Amniotic epithelial cell (primary cell): ENCODE measurements at places on chromosomes 4 and X.

DNA sequence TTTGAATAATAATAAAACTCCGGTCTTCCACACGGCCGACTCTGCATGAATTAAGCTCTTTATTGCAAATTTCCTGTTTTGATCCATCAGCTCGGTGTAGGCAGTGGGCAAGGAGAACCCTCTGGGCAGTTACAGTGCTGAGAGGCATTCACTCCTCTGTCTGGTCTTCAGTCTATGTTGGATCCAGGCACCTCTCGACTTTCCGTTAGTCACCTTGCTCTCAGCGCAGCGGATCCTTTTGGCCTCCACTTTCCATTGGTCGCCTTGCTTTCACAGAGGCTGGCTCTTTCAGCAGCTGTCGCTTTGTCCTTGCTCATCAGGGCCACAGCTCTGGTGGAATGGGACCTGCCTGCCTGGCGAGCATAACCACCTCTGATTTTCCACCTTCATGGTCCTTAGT lies 52.9 kb downstream of the TRMT44 start:
- DNase-seq: no peak

GRCh38 chr4:172844556-172844955 lies 324.1 kb upstream of the GALNT7 start:
- DNase-seq: no peak

- peak; percentile 84 for DNase-seq
Observed at GRCh38 chrX:120244735-120245498, 5.7 kb upstream of the ZBTB33 start.

- peak; percentile 71 for DNase-seq
Observed at GRCh38 chr4:112704991-112705845, 68.3 kb downstream of the LARP7 start.

DNA sequence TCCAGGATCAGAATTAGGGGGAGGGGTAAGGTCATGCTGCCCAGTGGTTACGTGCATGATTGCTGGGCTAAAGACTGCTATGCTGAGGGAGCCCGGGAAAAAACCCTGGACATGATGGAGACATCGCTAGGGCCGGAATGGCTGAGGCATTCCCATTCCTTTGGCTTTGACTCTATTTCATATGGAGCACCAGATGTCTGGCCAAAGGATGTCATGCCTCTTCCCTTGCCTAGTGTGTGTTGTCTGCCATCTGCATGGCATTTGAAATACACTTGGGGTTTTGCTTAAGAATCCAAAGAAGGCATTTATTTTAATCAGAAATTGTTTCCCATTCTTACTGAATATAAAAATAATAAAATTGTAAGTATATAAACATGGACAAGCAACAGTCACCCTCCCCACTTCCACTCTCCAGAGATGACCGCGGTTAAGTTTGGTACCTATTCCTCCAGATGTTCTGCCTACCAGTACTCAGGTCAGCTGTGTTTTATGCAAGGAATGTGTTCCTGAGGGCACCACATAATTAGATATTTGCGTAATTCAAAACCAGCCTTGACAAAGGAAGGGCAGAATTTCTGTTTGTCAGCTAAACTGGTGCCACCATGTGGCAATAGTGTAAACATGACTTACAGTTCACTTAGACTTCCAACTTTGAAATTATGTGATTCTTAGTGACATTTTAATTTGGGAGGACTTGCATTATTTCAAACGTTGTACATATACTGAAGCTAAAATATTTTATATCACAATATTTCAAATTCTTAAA lies 105.9 kb downstream of the CT47B1 start:
- peak; percentile 76 for DNase-seq

- no peak for DNase-seq
Observed at GRCh38 chrX:54529151-54529550, 868 bp upstream of the GNL3L start.

DNA sequence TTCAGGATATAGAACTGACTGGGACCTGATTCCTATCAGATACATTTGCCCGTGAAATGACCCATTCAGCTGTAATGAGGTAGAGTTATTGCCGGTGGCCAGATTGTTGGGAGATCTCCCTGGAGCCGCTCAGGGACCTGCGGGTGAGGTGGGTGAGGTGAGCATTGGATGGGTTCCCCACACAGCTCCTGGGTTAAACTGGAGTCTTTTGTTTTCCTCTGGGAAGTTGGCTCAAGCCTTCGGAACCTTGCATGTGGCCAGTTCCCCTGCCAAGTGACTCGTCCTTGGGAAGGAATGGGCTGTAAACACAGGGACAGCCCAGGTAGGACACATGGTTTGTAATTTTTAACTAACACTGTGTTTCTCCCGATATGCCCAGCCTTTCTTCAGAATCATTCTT lies 31.6 kb upstream of the KIT start:
- DNase-seq: no peak

DNA sequence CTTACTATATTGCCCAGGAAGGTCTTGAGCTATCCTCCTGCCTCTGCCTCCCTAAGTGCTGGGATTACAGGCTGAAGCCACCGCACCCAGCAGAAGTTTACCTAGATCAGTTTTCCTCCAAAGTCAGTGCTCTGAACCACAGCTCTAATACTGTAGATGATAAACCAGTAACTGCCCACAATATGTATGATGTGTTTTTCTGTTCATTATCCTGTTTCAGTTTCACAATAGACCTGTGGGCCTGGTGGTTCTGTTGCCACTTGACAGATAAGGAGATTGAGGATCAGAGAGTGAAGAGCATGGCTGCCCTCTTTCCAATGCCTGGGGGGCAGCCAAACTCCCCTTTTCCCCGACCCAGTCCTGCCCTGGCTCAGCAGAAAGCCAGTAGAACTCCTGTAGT lies 87.0 kb downstream of the EFNB1 start:
- peak; percentile 50 for DNase-seq

DNA sequence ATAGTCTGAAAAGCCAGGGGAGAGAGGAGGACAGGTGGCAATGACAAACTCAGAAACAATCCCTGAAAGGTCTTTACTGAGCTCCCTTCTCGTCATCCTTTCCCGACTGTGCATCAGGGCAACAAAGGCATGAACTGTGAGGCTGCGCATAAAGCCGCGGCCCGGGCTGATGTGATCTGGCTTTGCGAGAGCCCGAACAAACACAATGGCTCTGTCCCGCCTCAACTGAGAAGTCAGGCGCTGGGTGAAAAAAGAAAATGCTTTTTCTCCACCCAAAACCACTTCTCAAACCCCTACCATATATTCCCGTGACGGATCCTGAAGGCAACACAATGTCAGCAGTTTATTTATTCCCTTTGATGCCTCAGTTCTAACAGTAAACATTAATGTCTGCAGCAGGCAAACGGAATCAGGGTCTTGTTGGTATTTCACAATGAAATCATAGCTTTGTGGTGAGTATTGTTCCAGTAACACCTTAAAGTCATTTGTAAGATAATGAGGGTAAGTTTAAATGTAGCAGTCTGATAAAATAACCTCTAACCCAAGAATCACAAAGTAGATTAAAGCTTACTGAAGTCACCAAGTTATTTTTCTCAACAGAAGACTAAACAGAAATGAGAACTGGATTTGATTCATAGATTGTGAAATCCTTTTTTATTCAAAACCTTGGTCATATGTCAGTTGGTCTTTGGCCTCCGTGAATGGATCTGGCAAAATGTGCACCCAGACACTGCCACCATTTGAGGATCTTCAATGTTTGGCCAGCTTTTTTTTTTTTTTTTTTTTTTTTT lies 67.4 kb downstream of the APBB2 start:
- peak; percentile 76 for DNase-seq

DNA sequence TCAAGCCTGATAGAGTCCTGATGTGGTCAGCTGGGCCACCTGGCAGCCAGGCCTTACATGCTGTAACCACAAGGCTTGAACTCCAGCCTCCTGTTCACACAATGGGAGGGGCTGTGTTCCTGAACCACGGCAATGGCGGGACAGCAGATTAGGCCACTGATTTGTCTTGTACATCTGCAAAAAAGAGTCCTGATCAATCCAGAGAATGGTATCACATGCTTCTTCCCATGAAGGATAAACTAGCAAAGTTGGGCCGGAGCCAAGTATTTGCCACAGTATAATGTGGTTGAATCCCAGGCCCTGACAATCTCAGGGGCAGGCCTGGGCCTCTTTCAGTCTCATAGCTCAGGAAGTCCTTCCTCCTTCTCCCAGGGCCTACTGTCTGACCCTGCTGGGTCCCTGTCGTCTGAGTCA lies 2182.5 kb upstream of the AGA start:
- no peak for DNase-seq

DNA sequence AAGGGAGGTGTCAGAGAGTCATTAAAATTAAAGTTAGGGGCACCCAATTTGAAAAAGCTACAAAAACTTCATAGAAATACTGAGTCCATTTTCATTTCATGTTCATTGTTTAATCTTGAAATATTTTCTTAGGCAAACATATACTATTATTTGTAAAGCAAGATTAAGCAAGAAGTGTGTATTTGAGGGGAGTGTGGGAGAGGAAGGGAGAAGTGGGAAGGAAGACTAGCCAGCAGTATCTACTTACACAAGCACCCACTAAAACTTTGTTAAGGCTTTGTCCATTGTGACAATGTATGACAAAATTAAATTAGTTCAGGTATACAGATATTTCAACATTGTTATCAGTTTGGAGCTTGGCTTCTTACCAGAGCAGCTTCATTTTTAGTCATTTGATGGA lies 222.9 kb downstream of the ARHGAP24 start:
- no peak for DNase-seq

GRCh38 chr4:33948921-33949320 lies 2295.4 kb downstream of the ARAP2 start:
- DNase-seq: peak; percentile 45

GRCh38 chr4:6200011-6200921 lies at the start of gene JAKMIP1:
Gene JAKMIP1 (minus strand): TSS chr4:6200549. CDS start chr4:6112850, 87,699 bp downstream.
- peak; percentile 12 for DNase-seq

- DNase-seq: no peak
Observed at GRCh38 chrX:141180851-141181250, 3.9 kb upstream of the LDOC1 start.

DNA sequence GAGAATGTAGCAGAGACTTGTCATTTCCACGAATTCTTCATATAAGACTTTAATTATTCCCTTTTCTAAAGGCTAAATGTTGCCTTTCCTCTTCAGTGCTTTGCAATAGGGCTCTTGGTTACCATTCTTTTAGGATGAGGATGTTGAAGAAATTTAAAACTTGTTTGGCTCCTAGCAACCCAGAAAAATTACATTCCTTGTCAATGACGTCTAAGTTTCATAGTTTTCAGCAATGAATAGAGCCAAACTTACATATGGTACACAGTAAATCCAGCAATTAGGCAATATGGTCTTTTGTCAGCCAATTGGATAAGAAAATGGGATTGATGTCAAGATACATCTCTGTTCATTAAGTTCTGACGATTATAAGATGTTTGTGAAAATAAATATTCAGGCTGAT lies 1639.6 kb upstream of the PCDH10 start:
- peak; percentile 25 for DNase-seq

DNA sequence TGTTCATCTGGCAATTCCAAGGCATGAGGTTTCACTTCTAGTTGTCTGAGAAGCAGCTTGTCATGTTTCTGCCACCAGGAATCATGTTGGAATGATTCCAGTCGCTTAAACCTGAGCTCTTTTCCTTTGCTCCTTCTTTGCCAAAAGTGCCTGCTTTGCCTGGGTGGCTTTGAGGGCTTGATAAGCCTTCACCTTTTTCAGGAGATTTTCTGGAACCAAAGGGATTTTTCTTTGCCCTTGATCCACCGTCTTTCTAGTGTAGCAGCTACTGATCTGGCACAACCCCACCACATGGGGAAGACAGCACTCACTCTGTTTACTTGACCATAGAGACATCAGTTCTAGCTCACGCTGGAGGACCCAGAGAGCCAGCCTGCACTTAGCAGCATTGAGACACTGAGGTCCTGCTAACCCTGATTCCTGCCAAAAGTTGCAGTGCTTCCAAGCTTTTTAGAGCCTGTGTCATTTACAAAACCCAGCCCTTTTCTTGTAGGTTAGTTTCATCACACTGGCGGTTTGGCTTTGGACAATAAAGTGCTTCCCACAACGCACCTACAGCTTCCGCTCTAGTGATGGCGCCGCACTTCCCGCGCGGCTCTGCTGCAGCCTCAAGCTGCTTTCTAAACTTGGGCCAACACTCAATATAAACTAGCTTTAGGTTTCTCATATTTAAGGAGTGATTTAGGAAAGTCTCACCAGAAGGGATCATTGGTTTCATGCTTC lies 7.3 kb upstream of the CCNI start:
- no peak for DNase-seq

GRCh38 chr4:141788169-141788915 lies 152.0 kb downstream of the IL15 start:
- DNase-seq: peak; percentile 94

- DNase-seq: no peak
Observed at GRCh38 chr4:7775396-7775795, 164.3 kb downstream of the AFAP1 start.

GRCh38 chr4:8013976-8014726 lies 74.5 kb upstream of the AFAP1 start:
- DNase-seq: no peak

GRCh38 chrX:118974908-118975671 lies 672 bp downstream of the LONRF3 start:
- no peak for DNase-seq

DNA sequence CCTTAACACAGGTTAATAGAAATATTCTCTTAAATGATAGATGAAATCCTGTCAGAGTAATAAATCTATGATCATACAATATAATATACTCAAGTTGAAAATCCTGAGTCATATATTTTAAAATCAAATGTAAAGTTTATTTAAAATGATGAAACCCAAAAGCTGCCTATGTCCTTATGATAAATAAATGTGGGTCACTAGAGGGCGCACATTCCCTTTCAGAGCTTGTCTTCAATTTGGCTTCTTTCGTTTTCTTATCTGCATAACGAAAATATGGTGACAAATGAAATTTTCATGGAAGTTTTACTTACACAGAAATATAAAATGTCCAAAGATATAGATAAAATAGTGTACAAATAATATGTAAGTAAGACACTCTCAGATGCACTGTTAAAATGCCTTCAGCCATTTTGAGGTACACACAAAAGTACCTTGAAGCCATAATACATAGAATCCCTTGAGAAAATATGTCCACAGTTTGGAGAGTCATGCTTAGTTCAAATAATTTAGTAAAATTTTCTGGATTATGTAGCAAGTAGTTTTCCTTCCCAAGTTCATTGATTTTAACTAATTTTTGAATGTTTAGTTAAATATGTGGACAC lies 680.4 kb downstream of the DMD start:
- DNase-seq: peak; percentile 37

GRCh38 chr4:114257501-114257900 lies 278.1 kb upstream of the ARSJ start:
- DNase-seq: no peak
